ENCODE measurements at places on chromosomes 2 and 18.

GRCh38 chr18:22188559-22189267 is 19.3 kb downstream of the GATA6 start:
- no peak for DNase-seq

DNA sequence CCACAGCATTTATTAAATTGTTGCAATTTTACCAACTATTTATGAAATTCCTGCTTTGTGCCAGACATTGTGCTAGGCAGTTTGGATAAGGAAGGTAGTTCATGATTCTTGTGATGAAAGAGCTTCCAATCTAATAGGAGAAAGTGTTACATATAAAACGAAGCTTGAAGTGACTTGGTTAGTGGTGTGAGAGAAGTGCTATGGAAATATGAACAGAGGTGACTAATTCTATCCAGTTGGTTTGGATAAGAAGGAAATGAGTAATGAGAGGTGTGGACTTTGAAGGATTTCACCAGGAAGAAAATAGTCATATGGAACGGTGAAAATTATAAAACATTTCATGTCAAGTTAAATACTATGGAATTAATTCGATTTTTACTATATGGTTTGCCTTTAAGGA is 48.6 kb downstream of the EML6 start:
- DNase-seq: no peak

DNA sequence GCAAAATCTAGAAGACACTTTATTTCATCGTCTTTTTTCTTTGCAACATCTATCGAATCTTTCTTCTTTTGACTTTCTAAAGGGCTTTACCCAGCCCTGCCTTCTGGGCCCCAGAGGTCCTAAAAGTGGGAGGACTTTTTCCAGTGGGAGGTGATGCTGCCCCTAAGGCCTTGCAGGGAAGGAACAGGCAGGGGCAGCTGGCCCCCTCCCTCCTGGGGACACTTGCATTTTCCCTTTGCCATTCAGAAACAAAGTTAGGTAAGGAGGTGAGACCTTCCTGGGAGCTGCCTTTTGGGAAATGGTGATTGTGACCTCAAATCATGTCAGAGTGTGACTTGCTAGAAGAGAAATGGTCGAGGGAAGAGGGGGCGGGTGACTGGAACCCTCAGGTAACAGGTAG is 132.7 kb downstream of the GLI2 start:
- DNase-seq: no peak

DNA sequence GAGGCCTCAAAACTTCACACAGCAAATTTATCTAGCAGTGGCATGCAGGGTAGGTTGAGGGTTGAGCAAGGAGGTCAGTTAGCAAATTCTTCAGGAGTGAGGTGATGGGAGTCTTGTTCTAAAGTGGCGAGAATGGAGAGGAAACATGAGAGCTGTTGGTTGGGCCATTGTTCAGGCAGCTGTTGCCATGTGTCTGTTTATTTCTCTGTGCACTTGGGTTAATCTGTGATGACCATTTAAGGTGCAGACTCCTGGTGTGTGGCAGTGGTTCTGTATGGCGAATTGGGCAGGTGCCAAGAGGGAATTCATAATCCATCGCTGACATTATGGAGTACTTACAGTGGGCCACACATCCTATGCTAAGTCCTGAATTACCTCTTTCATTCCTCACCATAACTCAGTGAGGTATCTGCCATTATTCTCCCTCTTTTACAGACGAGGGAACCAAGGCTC is 30.4 kb downstream of the TMEM178A start:
- DNase-seq: peak; percentile 15

DNA sequence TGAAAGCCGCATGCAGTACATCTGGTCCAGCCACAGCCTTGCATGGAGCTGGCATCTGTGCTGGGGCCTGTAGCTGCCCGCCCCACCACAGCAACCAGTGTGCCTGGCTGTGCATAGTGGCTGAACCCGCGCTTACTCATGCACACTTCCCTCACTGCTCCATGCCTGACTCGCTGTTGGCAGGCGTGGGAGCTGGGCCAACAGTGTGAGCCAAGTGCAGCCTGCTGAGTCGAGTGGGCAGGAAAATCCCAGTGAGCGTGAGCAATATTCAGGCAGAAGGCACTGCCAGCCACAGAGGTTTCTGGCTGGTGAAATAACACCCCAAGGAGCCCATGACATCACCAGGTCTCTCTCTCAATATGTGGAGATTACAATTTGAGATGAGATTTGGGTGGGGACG is 1674.1 kb upstream of the TMEFF2 start:
- peak; percentile 78 for DNase-seq

DNA sequence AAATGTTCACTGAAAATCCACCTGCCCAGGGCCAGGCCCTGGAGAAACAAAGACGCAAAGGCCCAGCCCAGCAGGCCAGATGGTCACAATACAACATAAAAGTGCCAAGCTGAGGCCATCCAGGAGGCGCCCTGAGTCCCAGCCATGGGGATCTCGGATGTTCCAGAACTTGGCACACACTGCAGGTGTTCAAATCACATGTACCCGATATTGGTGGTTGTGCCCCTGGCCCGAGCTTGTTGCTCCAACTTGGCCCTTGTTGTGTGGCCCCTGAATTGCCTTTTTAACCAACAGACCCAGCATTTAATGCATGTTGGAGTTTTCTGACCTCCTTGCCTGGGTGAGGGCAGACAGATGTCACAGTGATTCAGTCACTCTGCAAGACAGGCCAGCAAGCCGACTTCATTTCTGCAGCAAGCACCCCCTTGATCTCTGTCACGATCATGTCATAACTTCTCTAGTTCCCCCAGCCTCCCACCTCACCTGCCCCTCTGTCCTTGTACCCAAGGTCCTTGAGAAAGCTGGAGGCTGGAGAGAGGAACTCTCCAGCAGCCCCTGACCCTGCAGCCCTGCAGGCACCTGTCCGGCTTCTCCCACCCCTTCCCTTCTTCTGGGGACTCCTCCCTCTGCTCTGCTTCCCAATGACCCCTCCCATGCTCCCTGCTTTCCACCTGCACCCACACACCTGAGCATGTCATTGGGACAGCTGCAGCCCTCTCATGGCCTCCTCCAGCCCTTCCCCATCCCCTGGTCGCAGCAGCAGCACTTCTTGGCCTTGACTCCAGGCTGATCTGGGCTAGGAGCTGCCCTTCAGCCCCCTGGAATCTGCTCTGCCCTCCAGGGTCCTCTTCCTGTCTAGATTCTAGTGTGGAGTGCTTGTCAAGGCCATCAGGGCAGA is 9.1 kb downstream of the NGEF start:
- DNase-seq: no peak

DNA sequence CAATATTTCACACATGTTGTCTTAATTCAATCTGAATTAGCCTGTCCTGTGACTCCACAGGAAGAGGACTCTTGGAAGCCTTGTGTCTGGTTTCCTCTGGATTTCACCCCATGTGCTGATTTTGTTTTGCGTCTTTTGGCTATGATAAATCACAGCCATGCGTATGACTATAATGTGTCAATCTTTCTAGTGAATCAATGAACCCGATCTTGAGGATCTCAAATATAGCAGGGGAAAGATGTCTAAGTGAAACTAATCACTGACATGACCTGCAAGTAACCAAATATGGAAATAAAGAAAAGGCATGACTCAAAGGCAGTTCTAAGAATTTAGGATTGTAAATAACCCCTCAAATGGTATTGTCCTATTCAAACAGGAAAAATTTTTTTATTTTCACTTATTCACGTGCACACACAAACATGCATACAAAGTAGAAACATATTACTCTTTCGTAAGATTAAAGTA is 8.2 kb downstream of the WDFY1 start:
- DNase-seq: no peak

DNA sequence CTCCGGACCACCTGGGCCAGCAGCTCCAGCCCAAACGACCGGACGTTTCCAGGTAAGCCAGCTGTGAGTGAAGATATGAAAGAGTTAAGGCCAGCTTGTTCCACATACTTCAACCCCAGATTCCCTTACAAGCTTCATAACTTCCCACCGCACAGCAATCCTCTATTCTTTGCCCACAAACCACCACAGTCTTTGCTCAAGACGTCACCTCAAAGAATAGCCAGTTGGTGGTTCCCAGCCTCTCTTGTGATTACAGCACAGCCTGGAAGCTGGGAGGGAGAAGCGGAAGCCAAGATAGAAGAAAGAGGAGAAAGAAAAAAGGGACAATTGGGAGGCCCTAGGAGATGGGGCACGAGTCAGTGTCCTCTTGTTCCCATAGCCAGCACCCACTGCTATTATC is 70.6 kb downstream of the NRP2 start:
- DNase-seq: no peak

- DNase-seq: no peak
Observed at GRCh38 chr2:28366496-28367282, 26.0 kb upstream of the FOSL2 start.

- DNase-seq: no peak
Observed at GRCh38 chr18:58905777-58906428, 41.2 kb downstream of the ZNF532 start.

- no peak for DNase-seq
Observed at GRCh38 chr2:158529379-158530259, 72.9 kb downstream of the PKP4 start.

DNA sequence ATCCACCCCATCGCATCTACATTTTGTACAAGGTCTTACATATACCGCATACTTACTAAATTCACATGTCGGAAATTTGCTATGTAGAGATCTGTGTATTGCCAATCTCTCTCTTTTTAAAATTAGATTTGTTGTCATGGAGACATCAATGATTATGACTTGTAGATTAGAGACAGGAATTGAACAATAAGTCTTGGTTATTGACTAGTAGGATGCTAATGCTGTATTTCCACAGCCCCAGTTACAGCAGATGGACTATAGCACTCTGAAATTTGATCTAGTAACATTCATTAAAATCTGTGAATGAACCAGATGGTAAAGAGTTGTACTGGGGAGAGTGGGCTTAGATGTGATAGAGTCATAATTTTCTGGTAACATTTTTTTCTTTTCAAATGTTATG is 805.7 kb downstream of the SLC4A3 start:
- no peak for DNase-seq

- DNase-seq: no peak
Observed at GRCh38 chr2:214830794-214831346, 21.4 kb upstream of the BARD1 start.

DNA sequence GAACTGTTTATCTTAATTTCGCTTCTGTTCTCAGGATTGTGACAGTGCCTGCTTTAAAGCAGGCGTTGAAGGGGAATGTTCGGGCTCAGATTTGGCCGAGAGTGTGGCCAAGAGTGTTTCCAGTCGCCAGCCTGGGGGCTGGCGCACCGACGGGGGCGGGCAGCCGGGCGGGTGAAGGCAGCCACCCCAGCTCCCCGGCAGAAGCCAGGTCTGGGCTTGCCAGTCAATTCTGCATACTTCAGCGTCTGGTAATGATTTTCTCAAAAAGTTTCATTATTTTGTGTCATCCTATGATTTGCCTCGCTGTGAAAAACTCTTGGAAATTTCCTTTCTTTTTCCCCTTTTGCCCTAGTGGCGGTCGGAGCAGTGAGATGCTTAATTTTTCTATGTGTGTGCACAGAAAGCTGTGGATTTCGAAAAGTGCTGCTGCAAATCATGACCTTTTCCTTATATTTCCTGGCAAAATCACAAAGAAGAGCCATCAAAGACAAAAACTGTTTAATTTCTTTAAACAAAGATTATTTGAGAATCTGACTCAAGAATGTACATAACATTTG is 856 bp downstream of the FAM228A start:
- DNase-seq: peak; percentile 5

- no peak for DNase-seq
Observed at GRCh38 chr18:63882333-63883141, 5.0 kb upstream of the SERPINB2 start.
